ENCODE measurements at places on chromosomes 7 and 10.

GRCh38 chr7:41702635-41703371 lies at the start of gene INHBA:
TSS of gene INHBA (minus strand) at chr7:41703090. CDS start at chr7:41700374, 2,716 bp downstream.
- no peak for DNase-seq

- DNase-seq = no peak
Observed at GRCh38 chr10:69801434-69802315, at the start of gene COL13A1. TSS of gene COL13A1 (plus strand) at chr10:69801906. CDS start at chr10:69802424, 518 bp downstream.

GRCh38 chr7:19442016-19442785 lies 266.6 kb downstream of the POLR1F start:
- DNase-seq = no peak

DNA sequence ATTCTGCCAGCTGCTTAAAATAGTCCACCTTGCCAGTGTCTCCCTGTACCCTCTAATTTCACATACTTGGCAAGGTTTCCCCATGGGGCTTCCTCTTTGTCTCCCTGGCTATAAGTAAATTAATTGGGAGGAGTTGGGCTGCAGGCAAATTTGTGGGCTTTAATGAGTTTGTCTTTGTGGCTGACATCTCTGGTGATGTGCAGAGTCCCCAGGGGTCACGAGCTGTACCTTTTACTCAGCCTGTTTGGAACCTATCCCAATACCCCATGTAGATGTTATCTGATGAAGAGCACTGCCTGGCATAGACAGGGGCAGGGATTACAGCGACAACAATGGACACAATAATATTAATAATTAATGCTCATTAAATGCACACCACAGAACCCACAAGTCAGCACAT lies 132.5 kb downstream of the SLIT1 start:
- DNase-seq = no peak

DNA sequence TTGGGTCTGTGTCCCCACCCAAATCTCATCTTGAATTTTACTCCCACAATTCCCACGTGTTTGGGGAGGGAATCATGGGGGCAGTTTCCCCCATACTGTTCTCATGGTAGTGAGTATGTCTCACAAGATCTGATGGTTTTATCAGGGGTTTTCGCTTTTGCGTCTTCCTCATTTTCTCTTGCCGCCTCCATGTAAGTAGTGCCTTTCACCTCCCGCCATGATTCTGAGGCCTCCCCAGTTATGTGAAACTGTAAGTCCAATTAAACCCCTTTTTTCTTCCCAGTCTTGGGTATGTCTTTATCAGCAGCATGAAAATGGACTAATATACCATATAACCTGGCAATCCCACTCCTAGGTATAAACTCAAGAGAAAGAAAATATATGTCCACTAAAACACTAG lies 25.9 kb upstream of the SP4 start:
- DNase-seq = no peak

GRCh38 chr10:2968401-2969058 lies 98.8 kb upstream of the PFKP start:
- DNase-seq = no peak

DNA sequence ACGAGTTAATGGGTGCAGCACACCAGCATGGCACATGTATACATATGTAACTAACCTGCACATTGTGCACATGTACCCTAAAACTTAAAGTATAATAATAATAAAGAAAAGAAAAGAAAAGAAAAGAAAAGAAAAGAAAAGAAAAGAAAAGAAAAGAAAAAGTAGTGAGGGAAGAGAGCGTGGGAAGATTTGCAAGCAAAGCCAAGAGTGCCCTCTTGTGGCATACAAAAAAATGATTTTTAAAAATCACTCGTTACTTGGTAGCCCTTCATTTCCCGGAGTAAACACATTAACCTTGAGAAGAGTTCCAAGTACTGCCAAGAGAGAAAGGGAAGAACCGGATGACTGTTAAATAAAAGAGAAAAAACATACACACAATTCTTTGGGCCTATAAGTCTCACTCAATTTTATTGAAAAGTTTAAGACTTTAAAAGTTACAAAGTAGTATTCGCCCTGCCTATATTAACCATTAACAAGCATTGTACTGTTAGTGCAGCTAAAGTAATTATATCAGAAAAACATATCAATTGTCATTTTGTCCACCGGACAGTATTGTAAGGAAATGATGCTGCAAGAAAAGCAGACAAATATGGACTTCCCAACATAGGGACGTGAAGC lies 6.2 kb upstream of the CH25H start:
- DNase-seq = no peak

DNA sequence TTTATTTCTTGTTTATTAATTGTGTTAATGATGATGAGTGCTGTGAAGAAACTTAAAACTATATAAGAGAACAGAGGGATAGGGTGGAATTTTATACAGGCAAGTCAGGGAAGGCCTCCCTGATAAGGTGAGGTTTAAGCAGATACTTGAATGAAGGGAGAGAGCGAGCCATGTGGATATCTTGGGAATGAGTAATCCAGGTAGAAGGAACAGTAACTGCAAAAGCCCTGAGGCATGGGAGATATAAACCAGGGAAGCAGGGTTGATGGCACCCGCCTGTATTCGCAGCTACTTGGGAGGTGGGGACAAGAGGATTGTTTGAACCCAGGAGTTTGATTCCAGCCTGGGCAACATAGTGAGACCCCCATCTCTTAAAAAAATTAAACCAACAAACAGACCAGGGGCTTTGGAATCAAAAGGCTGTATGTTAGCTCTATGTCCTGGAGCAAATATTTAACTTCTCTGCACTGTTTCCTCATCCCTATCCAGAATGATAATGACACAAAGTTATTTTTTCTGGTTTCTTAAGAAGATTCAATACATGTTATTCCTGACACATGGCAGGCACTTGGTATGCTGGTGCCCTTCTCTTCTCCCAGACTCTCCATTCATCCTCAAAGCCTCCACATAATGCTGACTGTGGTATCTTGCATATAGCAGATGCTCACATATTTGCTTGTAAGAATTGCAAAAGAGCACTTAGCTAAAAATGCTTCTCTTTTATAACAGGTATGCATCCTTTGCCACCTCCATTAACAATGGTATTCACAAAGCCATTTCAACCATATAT lies 169.3 kb downstream of the CHN2 start:
- no peak for DNase-seq

DNA sequence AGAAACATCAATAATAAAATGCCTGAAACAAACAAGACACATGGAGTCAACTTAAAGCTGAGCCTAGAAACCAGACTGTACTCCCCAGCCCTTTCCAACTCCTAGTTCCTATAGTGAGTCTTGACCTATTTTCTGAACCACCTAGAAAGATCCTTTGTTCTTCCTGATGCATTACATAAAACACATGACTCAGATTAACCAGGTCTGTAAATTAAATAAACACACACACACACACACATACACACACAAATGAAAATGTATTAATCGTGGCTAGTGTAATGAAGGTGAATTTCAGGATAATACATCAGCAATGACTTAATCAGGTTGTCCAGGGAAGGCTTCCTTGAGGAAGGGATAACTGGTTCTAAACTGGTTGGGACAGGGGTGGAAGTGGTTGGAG lies 104.7 kb downstream of the ST8SIA6 start:
- no peak for DNase-seq

- no peak for DNase-seq
Observed at GRCh38 chr7:42575171-42575570, 336.7 kb downstream of the C7orf25 start.

- no peak for DNase-seq
Observed at GRCh38 chr7:1597066-1597760, 27.4 kb upstream of the PSMG3 start.

GRCh38 chr7:139602143-139602722 lies 78.7 kb downstream of the CLEC2L start:
- no peak for DNase-seq

- DNase-seq = no peak
Observed at GRCh38 chr7:24442170-24442777, 131.0 kb upstream of the PALS2 start.

DNA sequence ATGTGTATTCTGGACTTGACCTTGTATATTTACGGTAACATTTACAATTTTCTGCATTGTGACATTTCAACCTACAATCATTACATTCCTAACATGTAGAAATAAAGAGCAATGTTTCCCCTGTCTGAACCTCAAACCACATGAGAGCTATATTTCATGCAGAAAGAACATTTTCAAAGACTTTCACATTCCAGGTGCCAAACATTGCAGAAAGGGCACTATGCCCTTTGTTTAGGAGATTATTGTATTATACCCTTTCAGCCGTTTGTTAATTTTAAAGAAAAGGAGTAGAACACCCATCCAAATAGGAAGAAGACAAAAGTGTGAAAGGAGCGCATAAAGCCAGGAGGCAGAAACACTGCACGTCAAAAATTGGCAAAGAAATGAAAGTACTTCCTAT lies 260.4 kb downstream of the RELN start:
- DNase-seq = no peak

GRCh38 chr7:159012353-159013069 lies 132.2 kb downstream of the VIPR2 start:
- DNase-seq = no peak

- DNase-seq = no peak
Observed at GRCh38 chr7:73461782-73462285, 28.3 kb downstream of the FZD9 start.

DNA sequence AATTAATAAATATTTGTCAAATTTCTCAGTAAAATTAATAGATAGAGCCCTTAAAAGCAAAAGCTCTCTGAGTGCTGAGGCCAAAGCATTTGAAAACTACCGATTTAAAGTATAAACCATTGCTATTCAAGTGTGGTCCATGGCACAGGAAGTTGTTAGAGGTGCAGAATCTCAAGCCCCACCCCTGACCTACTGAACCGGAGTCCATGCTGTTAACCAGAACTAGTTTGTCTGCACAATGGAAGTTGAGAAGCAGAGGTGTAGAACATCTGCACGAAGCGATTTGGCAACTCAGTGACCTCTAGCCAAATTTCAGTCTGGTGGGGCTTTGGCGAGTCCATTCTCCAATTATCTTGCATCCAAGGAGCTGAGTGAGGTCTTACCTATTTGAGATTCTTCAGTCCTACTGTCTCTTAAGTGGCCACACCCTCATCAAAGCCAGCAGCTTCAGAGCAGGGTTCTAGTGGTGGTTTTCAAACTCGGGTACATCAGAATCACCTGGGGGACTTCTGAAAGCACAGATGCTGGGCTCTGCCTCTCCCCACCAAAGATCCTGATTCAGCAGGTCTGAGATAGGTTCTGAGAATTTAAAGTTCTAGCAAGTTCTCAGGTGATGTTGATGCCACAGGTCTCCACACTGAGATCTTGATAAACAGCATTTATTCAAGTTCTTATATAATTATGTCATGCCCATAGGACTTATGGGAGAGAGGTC lies 96.8 kb upstream of the SAMD8 start:
- no peak for DNase-seq

GRCh38 chr7:4151926-4152549 lies 530.1 kb upstream of the FOXK1 start:
- DNase-seq = no peak

DNA sequence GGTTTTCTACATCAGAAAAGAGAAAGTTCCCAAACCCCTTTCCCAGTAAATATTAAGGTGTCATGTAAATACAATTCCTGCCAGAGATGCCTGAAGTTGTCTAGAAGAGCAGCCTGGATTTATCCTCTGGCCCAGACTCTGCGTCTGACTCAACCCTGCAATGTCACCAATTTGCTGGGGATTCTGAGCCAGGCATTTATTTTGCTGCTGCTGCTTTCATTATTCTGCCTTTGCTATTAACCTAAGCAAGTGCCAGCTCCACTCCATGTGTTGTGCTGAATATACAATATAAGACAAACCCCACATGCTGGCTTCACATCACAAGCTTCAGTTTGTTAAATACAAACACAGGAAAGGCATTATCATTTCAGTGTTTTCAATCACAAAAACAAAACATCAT lies 59.1 kb downstream of the ELAPOR2 start:
- DNase-seq = peak; percentile 12
